ENCODE measurements at places on chromosomes 4 and X.

- DNase-seq = no peak
Observed at GRCh38 chr4:141375855-141376254, 155.2 kb downstream of the ZNF330 start.

GRCh38 chrX:46757052-46757451, 1.9 kb downstream of the SLC9A7 start:
- no peak for DNase-seq

GRCh38 chr4:18445110-18445509, 423.6 kb upstream of the LCORL start:
- DNase-seq = no peak

GRCh38 chrX:42538405-42538804, 239.6 kb downstream of the PPP1R2C start:
- no peak for DNase-seq

DNA sequence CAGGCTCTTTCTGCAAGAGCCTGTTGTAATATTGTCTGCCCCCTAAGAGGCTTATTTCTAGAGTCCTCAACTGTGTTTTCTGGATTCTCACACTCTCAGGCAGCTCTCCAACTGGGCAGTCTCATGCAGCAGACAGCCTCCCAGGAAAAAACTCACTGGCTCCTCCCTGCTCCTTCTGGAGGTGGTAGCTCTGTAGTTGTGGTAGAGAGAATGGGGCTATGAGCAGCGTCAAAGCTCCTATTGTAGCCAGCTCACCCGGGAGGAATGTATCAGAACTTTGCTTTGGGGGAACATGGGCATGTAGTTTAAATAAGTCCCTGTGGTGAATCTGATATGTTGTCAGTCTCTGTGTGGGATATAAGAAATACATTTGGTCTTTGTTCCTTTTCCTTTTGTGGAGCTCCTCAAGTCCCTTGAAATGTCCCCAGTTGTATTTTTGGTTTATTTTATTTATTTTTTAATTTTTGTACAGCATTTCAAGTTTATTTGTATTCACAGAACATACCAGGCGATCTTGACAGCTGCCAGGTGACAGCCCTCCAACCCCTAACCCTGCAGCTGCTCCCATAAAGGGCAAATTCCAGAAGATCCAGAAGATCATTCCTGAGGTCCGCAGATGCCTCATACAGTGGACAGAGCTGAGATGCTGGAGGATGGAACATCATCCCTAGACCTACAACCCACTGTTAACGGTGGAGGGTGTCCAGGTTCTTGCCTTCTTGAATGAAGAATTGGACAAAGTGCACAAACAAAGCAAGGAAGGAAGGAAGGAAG, 45.7 kb downstream of the TRIM61 start:
- no peak for DNase-seq

- DNase-seq = no peak
Observed at GRCh38 chr4:88223516-88223915, 60.8 kb downstream of the PPM1K start.

- no peak for DNase-seq
Observed at GRCh38 chrX:21674430-21675186, 16.5 kb upstream of the KLHL34 start.

GRCh38 chrX:11380187-11380844, 87.1 kb downstream of the AMELX start:
- DNase-seq = no peak

DNA sequence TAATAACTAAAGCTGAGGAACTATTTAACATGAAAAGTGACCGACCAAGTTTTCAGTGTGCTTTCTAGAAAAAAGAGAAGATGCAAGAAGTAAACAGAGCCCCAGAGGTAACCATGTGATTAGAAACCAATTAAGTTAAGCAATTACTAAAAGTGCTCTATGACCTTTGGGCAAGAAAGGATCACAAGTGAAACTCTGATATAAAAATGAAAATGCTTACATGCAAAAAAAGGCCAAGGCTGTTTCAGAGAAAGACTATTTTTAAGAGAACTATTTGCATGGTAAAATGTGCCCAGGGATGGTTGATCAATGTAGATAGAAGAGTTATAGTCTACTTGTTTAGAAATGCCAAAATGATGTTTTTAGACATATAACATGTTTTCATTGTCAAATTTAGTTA, 22.0 kb downstream of the KLHL15 start:
- no peak for DNase-seq

DNA sequence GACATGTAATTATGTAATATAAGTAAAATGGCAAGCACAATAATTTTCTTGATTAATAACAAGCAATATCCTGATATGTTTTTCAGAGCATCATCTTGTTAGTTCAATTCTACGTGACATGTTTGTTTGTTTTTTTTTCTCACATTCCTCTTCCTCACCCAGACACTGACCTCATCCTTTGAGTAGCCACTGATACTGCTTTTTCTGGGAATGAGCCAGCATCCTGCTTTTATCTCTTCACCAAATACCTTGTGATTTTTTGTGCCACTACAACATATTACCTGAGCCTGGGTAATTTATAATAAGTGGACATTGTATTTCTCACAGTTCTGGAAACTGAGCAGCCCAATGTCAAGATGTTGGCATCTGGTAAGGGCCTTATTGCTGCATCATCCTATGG, 484.0 kb downstream of the NAF1 start:
- DNase-seq = no peak

DNA sequence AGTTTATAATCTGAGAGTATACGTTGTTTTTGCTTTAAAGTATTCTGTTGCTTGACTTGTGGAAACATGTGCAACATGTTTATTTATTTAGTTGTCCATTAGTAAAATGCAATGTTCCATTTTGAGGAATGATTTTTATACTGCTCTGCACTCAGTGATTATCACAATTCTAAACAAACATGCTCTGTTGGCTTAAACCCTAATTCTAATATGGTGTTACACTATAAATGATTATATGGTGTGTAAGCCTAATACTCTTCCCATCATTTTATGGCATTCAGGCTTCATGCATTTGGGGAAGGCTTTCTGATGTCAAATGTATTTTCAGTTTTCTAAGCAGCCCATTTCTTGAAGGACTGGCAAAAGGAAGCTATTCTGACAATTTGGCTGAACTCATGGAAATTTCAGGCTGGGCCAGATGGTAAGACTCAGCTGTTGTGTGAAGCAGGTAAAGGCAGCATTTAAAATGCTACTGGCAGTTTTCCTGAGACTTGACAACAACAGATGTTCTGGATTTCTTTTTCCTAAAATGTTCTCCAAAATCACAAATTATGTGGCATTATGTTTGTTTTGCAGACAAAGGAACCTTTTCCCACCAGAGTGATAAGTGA, 336.7 kb upstream of the GNPDA2 start:
- no peak for DNase-seq

- DNase-seq = no peak
Observed at GRCh38 chr4:106587558-106587957, 219.0 kb upstream of the GIMD1 start.

- DNase-seq = no peak
Observed at GRCh38 chr4:159607809-159608208, 504.9 kb downstream of the RAPGEF2 start.

GRCh38 chr4:16110661-16111290, 27.0 kb upstream of the PROM1 start:
- DNase-seq = no peak

- DNase-seq = peak; percentile 79
Observed at GRCh38 chr4:10093801-10094552, 22.6 kb downstream of the WDR1 start.

GRCh38 chrX:120450163-120450562, 18.9 kb downstream of the LAMP2 start:
- DNase-seq = no peak

GRCh38 chrX:43666311-43666912, 10.3 kb downstream of the MAOA start:
- no peak for DNase-seq

DNA sequence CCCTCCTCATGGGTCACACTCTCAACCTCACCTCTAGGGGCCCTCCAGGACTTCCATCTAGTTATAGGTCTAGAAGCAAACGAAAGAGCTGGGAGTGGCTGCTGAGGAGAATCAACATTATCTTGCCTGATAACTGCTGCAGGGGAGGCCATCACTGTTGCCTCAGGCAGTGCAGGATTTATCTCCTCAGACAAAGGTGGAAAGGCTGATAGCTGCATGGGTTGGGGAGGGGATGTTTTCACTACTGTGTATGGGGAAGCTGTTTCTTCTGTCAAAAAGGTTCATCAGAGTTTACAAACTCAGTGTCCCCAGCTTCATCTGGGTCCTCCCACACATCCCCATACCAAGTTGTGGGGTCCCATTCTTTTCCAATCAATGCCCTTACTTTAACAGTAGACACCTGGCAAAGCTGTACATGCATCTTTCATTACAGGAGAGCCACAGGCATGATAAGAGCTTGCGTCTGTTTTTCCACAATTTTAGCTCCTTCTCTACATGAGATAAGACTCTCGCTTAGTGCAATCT, 17.6 kb upstream of the PRDM8 start:
- DNase-seq = no peak

- no peak for DNase-seq
Observed at GRCh38 chr4:174292473-174292872, 8.8 kb downstream of the CEP44 start.

DNA sequence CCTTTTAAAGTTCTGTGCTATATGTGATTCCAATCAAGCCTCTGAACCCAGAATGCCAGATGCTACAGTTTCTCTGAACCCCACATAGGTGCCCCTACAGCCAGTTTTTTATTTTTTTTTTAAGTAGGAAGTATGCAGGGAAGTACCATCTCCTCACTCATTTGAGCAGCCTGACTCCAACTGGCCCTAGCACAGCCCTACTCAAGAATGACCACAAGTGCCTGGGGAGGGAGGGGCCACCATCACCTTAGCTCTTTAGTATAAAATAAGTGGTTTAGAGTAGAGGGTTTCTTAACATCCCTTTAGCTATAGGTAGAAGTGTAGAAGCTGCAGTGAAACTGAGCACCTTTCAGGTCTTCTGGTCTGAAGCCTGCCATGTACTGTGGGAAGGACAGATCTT, 14.4 kb downstream of the MSN start:
- DNase-seq = no peak

DNA sequence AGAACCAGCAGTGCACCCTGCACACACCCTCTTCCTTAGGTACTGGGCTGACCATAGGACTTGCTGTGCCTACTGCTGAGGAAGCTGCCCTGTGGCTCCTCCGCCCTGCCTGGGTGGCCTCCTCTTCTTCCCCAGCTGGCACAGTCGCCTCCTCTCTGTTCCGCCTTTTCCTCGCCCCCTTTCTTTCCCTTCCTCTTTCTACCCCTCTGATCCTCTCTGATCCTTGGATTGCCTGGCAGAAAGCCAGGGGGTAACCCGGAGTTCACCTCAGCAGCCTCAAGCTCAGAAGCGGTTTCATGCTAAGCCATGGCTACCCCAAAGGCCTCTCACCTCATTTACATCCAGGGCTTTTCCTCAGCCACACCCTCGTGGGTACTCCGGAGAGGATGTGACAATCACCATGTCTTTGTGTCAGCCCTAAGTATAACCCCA, 136.2 kb downstream of the SMIM20 start:
- no peak for DNase-seq

DNA sequence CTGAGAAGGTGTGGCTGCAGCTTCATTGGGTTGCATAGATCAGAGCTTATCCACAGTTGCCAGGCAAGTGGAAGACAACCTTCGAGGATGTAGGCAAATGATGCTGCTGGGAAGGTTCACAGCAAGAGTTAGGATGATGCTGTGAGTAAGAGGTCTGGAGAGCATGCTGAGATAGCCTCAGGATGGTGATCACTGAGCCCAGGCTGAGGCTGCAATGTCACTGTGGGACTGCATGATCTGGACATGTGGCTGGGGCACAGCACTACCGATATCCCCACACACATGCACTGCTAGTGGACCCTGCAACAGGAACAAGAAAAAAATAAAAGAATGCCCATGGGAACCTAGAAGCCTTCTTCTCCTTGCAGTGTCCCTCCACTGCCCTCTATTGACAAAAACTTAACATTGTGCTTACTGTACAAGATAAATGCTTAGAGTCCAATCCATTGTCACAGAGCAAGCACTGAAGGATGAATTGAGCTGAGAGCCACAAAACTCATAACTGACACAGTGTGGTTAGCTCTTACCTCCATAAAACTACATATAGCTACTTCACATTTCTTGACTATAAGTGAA, 105.6 kb downstream of the CNKSR2 start:
- DNase-seq = no peak

Data from activated effector memory CD4-positive, alpha-beta T cell treated with anti-CD3 and anti-CD28 coated beads, Interleukin-2, amount 50 U/mL, for 16 hours (primary cell).